NCI-H345 (cell line): ENCODE measurements at places on chromosomes 12 and 14.

DNA sequence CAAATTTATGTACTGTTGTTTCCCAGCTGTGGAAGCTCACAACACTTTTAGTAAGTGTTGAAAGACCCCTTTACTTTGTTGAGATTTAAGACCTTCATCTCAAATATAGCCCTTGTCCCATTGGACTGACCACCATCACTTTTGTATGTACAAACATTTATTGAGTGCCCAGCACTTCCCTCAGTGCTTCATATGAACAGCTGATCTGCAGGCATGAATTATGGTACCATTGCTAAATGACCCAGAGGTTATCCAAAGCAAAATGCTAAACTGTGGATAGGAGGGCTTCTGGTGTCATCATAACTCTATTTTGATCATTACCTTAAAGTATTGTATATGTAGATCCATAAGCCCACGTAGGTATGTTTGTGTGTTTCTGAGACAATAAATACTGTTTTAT is 285.7 kb upstream of the RGS6 start:
- no peak for DNase-seq

GRCh38 chr12:12441429-12441807 is 84.5 kb downstream of the BORCS5 start:
- no peak for DNase-seq

- no peak for DNase-seq
Observed at GRCh38 chr14:60553808-60554207, 44.9 kb downstream of the SIX6 start.

DNA sequence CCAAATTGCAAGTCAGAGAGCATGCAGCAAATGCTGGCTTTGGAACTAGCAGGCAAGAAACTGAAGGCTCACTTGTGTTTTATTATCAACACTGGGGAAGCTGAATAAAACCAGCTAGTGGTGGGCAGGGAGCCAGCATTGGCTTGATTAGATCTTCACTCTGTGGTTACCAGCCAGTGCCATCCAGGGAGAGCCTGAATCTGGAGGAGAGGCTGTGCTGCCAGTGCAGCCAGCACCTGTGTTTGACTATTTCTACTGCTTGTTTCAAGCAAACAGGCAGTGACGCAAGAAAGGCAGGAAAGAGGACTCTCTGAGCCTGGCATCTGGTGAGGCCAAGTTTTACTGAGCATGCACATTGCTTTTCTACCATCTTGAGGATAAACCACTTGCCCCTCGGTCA is 247.0 kb downstream of the PHLDA1 start:
- DNase-seq, result peak; percentile 49

DNA sequence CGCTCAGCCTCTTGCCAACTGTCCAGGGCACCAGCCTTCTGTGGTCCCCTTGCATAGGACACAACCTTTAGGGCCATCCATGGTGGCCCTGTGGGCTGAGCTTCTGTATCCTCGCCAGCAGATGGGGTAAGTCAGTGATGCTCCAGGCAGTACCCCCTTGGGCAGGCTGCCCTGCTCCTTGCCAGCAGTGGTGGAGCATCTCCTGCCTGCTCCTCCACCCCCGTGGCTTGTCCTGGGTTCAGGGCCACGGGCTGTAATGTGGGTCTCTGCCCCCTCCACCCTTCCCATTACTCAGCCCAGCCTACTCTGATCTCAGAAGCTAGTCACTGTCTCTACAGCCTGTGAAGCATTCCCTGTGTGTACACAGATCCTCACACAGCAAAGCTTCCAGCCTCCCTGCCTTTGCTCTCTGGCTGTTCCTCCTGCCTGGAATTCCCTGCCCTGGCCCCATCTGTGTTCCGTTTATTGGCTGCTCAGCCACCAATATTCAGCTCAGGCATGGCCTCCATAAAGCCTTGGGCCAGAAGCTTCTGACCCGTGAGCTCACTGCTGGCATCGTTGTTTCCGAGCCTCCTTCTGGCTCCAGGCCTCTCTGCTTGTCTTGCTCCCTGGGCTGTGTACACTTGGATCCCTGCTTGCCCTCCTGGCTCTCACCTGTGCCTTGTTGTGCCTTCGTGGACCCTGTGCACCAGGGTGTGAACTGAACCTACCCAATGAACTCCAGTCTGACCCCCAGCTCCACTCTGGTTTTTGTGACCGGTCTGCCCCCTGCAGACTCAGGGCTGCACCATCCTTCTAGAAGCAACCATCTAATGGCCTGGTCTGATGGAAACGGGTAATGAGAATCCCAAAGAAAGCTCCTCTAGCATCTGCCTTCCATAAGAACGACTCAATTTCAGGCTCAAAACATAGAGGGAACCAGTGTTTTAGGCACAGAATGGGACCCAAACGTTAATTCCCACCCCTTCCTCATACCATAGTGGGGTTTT is 177.0 kb upstream of the PRMT8 start:
- DNase-seq, result peak; percentile 55

- DNase-seq, result no peak
Observed at GRCh38 chr12:75781532-75782046, 250.0 kb downstream of the PHLDA1 start.

GRCh38 chr12:77070382-77070781 is 5.0 kb upstream of the E2F7 start:
- no peak for DNase-seq
